ENCODE measurements at places on chromosomes 3 and 15.

GRCh38 chr3:79015854-79016253 lies 751.9 kb downstream of the ROBO1 start:
- DNase-seq: no peak

DNA sequence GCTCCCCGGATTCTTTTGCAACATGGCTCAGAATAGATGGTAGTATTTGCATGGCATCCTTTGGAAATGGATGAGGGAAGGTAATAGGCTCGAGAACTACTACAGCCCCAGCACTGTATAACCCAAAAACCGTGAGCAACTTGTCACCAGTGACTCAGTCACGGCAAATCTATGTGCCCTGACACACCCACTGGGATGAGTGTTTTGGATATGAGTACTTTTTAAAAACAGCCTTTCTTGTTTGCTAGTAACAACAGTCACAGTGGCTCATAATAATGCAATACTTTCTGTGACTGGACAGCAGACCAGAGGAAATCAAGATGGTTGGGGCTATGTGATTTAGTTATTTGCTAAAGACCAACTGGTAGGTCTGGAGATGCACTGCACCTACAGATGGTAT lies 299.6 kb downstream of the ULK4 start:
- DNase-seq: no peak

GRCh38 chr3:41573591-41573990 lies 374.3 kb downstream of the CTNNB1 start:
- DNase-seq: no peak

GRCh38 chr3:89392991-89393390 lies 285.6 kb downstream of the EPHA3 start:
- no peak for DNase-seq

DNA sequence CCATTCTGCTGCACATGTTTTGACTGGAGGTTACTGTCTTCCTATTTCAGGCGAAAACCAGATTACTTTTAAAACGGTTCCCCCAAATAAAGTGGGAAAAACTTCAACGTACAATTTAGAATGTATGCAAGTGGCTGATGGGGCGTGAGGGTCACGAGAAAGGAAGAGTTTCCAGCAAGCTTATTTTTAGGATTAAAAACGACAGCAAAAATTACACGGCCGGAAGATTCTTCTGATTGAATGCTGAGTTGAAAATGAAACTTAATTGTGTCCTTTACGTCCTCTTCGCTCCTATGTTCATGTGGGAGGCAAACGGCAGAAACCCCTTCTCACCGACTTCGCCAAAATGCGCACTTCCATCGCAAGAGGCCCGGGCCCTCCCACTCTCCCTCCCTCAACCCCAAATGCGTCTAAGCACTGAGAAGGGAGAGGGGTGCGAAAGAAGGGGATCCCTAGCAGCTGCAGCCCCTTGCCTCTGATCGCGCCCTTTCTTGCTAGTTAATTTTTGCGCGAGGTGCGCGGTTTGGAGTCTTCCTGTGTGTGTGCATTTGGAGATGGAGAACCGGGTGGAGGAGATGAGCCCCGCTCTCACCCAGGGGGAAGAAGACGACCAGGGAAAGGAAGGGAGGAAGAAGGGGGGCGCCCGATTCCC lies 656 bp downstream of the CD47 start:
- DNase-seq: no peak

GRCh38 chr3:170092907-170093306 lies 55.1 kb downstream of the GPR160 start:
- DNase-seq: no peak

DNA sequence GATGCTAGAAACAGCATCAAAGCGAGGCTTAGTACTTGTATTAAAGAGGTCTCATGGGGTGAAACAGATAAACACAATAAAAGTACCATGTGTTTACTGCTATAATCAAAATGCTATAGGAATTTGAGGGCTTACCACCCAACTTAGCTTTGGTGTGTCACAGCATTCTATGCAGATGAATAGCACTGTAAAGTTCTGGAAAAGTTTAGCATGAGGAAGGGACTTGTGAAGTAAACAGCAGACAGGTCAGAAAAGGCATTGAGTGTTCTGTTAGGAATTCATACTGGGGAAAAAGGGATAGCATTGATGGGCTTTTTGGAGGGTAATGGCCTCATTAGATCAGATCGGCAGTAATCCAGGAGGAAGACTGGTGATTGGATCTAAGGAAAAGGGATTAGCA lies 505.3 kb downstream of the NLGN1 start:
- no peak for DNase-seq

DNA sequence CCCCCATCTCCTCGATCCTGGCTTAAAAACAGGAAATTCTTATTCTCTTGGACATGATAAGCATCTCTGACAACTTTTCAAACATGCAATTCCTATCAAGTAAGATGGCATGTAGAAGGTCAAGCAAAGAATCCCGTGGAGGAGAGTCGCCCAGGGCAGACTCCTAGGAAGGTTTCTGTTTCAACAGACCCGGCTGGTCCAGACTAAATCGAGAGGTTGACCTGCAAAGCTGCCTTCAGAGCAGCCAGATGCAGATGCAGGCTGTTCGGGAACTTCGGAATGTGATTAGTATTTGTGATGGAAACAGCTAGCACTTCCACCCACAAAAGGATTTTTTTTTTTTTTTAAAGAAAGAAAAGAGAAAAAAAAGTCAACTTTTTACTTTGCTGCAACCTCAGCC lies 216.8 kb downstream of the NR1D2 start:
- DNase-seq: no peak

DNA sequence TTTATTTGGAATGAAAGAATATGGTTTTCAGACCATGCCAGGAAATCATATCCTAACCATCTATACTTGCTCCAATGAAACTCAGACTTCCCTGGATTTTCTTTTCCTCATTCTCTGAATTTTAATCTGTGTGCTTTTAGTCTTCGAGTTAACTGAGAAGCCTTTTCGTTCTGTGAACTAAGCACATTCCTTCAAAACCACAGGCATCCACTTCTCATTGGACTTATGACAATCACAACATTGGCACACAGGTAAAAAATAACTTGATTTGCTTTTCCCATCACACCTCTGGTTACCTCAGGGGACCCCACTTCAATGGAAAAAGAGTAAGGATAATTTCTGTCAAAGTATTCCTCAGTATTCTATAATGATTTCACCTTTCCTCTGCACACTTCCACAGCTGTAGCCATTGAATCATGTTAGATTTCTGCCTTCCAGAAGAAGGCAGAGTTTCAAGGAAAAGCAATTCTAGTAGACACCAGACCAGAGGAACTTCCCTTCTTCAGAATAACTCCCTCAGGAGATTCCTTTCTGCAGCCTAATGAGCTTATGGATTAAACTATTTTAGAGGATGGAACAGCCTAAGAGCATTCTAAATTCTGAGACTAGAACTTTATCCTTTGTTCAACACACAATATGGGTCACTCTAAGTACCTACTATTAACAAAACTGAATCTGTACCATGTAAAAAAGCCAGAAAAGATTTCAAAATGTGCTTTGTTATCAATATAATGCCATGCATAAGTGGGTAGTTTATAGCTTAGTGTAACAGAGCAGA lies 15.9 kb downstream of the COMMD2 start:
- no peak for DNase-seq

DNA sequence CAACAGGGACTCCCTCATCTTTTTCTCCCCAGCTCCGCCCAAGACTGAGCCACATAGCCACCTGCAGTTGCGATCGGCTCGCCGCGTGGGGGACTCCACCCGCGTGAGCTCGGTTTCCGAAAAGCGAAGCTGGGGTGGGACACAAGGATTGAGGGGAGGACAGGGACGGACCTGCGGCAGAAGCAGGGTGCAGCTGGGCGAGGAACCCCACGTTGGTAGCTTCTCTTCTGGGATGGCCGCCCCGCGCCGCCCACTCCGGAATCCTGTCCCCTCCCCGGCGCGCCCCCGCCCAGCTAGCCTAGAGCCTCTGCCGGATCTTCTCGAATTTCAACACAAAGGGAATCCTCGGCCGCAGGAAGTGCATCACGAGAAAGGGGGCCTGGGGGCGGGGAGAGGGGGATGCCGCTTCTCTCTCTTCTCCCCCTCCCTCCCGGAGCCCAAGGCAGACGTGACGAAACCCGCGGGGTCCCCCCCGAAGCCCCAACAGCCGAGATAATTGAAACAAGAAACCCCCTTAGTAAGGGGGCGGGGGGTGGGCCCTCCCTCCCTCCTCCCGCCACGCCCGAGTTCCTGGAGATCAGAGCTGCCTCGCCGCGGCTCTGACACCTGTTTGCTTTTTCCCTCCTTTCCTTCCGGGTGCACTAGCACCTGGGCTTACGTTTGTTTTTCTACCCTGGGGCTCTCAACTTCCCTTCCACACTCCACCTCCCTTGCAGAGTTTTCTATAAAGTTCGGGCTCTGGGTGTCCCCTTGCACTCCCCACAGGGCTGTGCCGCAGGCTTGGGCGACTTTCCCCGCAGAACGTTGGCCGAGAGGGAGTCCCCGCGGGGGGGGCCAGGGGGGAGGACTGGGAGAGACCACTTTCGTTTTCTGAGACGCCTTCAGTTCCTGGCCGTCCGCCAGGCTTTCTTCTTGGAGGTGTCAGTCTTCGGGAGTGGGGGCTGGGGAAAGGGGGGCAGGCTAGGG lies 1.3 kb upstream of the KCNH8 start:
- DNase-seq: peak; percentile 81

DNA sequence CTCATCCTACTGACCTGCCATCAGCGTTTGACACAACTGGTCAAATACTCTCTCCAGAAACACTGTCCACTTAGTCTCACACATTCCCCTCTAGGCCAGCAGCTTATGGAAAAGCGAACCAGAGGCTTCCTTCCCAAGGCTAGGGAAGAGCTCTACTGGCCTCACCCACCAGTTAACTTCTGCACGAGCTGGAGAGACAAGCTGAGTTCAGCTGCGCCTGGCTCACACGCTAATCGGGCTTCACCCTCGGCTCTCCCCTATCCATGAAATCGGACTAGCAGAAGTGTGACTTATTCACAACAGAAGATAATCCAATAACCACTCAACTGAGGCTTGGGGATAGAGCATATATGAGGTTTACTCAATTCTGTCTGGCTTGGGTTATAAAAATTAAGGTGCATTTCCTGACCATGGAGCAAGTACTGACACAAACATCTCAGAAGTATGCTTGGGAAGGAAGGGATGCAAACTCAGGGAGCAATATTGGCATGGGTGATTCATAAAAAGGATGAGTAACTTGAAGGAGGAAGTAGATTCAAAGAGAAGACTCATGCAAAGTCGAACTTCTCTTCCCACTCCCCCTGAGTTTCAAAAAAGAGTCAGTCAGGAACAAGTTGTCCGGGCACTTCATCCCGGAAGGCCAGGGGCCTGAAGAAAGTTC lies 73.1 kb downstream of the XXYLT1 start:
- DNase-seq: no peak

GRCh38 chr3:178645503-178645902 lies 109.3 kb downstream of the KCNMB2 start:
- DNase-seq: no peak

GRCh38 chr3:145015253-145015652 lies 1043.6 kb downstream of the DIPK2A start:
- DNase-seq: no peak

GRCh38 chr3:25558796-25559195 lies 105.9 kb downstream of the TOP2B start:
- no peak for DNase-seq

DNA sequence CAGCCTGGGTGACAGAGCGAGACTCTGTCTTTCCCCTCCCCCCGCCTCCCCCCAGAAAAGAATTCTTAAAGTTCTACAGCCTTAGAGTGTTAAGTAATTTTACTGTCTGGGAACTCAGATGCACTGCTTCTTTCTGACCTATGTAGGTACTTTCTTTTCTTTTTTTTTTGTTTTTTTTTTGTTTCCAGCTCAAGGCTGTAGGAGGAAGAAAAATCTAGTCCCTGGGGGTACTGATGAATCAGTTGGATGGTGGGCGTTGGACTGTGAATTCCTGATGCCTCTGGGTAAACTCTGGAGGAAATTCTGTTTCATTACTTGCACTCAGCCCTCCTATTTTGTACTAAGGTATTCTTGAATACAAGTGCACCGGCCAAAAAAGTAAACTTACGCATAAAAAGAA lies 10.8 kb downstream of the GHRL start:
- DNase-seq: no peak

- no peak for DNase-seq
Observed at GRCh38 chr15:27993544-27993943, 105.6 kb downstream of the OCA2 start.

DNA sequence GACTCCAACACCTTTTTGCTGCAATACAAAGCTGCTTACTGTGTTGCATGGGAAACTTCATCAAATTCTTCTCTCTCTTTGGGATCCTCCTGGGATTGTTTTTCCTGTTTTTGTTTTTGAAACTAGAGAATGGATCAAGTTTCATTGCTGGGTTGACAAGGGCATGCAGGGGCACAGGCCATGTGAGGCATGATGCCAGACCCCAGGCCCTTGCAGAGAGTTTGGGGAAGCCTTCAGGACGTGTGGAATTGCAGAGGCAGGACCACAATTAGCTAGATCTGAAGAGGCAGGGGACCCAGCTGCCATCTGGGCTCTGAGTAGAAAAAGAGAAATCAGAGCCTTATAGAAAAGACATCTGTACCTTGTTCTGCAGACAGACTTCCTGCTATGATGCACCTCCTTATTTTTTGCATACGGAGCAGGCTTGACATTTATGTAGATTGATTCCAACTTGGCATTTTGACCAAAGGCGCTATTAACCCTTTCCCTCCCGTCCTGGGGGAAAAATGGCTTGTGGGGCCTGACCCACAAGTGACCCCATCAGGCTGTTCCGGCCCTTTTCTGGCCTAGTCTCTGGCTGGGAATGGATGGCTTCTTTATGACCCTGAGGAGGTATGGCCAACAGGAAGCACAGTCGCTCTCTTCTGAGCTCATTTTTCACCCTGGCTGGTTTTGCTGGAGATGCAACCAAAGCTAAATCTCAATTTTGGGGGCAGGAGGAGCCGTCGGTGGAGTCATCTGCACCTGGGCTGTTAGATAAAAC lies 44.3 kb upstream of the CHRNB4 start:
- no peak for DNase-seq

DNA sequence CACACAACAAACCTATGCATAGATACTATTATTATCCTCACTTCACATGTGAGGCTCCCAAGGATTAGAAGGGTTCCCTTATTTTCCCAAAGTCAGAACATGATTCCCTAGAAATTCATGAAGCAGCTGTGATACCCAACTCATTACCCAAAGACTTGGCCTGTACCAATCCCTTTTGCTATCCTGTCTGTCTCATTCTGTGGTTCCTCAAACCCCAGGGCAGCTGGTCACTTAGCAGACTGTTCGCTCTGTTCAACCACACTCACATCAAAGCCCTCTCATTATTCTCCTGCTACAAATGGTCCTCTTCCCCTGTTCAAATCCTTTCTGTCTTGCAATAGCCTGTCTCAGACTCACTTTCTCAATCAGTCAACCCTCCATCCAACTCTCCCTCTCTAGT lies 154.3 kb upstream of the TRIM42 start:
- DNase-seq: no peak

GRCh38 chr3:78134496-78134895 lies 1094.6 kb downstream of the ROBO2 start:
- DNase-seq: no peak

DNA sequence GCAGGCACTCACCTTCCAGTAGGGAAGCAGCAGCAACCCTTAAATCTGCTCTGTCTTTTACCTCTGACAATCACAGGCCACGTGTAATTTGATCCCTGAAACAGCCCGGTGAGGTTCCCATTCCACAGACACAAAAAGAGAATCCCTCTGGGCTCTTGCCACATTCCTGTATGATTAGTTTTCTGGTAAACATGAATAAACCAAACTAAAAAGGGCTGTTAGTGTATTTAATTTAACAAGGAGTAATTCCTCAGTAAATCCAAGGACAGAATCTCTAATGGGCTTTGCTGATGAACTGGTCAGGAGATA lies 186.9 kb downstream of the FAM43A start:
- no peak for DNase-seq
